ENCODE measurements at places on chromosomes 2 and 18. TPM values are rescaled to one million over a fixed set of nuclear protein-coding genes. Genes with fewer than 3 reads are reported as not detected.

DNA sequence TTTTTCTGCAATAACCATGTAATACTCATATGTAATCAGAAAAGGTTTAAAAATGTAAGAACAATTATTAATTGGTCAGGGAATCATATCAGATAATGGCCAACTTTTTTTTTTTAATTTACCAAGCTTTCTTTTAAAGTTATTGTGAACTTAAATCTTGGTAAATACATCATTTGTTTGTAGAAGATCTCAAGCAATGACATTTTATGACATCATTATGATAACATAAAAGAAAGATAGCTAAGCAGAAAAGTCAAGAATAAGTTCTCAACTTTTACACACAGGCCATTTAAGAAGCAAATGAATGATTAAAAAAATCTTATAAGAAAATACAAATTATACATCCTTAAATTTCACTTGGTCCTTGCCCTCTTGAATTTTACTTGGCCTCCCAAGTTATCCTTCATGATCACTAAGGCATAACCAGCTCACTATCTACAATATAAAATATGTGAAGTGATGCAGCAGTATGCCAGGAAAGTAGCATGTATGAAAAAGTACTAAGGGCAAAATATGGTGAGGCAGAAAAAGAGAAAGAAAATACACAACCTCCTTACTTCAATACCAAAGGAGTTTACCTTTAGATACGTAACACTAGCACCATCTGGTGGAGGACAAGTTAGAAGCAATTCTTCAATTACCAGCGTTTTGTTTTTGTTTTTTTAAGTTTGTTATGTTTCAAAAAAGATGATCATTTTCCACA lies 116.6 kb downstream of the SRBD1 start:
- no peak for DNase-seq

The TTN gene
- total RNA-seq, result 27.5 TPM

DNA sequence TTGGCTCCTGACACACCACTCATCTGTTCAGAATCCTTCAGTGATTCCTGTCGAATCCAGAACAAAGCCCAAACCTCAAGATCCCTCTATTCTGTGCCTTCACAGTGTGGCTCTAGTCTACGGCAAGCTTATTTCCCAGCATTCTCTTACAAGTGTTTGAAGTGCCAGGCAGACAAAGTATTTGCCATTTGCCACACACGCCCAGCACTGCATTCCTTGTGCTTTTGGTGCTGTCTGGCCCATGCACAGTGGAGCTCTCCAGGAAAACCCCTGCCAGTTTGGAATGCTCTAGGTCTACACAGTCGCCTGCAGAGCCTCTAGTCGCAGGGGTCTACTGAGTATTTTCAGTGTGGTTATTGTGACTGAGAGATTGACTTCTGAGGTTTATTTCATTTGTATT lies 258.6 kb upstream of the RAB12 start:
- no peak for DNase-seq

DNA sequence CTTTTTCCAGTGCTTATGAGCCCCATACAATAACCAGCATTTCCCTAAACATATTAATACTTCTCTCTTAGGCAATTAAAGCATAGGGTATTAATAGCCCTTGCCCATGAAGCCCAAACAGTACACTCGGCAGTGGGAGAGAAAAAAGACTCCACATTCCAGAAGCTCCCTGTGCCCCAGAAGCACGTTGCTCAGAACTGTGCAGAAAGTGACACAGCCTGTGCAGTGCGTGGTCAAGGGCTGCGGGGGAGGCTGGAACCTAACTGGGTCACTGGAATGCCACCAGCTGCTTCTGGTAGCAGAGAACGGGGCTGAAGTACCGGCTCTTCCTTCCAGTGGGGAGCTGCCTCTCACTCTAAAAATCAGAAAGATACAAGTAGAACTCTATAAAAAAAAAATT lies 32.7 kb downstream of the EIPR1 start:
- DNase-seq, result no peak

DNA sequence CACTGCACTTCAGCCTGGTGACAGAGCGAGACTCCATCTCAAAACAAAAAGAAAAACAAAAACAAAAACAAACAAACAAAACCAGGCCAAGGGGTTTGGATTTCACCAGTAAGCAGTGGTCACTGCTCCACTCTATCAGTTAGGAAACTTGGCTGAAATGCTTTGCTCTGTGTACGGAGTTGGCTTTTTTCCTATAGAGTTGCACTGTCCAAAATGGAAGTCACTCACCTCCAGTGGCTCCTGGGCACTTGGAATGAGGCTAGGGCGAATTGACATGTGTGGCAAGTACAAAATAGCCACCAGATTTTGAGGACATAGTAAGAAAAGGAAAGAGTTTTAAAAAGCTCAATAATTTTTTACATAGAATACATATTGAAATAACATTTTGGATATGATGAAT lies 228.7 kb downstream of the LOXHD1 start:
- no peak for DNase-seq

The SUMO1 gene
- total RNA-seq, result 72.1 TPM

The AKAIN1 gene
- total RNA-seq, result not detected

GRCh38 chr18:8303151-8303755 lies 306.0 kb upstream of the RAB12 start:
- no peak for DNase-seq

- DNase-seq, result no peak
Observed at GRCh38 chr2:221895366-221896121, 323.4 kb upstream of the EPHA4 start.

The IL36RN gene
- total RNA-seq, result not detected

The PJVK gene
- 4.2 TPM for total RNA-seq

The SULT1C2 gene
- total RNA-seq, result not detected

DNA sequence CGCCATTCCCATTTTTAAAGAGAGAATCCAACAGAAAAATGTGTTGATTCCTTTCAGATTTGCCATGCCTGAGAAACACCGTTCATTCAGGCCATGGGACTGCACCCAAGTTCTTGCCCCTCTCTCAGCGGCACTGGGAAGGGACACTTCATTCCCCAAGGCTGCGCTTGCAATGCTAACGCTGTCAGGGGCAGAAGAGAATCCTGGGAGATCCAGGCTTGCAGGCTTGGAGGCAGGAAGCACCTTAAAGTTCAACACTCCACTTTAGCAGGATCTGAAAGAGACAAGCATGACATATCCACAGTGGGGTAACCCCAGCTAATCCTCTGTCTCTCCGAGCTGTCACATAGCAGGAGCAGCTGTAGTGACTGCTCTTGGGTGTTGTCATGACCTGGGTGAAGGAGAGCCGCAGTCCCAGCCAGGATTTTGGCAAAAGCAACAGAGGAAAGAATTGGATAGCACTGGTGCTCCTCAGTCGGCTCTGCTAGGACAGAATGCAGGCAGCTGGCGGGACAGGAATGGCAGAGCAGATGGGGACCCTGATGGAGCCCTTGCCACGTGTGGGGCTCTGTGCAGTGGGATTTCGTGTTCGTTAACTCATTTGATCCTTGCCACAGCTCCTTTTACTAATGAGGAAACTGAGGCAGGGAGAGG lies 22.0 kb upstream of the ODC1 start:
- no peak for DNase-seq

GRCh38 chr2:86283411-86284030 lies 53.9 kb downstream of the REEP1 start:
- DNase-seq, result no peak

DNA sequence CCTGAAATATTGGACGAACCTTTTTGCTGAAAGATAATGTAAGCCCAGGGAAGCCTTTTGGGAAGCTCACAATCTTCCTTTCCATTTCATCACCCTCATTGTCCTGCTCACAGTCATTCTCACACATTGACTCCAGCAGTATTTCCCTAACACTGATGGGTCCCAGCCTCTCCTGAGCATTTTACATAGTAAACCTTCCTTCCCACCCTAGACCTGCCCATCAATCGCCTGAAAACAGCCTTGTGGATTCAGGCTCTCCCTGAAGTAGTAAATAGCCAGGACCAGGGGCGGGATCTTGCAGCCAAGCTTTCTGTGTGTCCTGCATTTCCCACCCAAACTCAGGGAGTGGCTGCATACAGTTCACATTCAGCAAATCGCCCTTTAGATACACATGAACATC lies 149.9 kb downstream of the CYRIA start:
- DNase-seq, result no peak

The UGT1A10 gene
- not detected for total RNA-seq

DNA sequence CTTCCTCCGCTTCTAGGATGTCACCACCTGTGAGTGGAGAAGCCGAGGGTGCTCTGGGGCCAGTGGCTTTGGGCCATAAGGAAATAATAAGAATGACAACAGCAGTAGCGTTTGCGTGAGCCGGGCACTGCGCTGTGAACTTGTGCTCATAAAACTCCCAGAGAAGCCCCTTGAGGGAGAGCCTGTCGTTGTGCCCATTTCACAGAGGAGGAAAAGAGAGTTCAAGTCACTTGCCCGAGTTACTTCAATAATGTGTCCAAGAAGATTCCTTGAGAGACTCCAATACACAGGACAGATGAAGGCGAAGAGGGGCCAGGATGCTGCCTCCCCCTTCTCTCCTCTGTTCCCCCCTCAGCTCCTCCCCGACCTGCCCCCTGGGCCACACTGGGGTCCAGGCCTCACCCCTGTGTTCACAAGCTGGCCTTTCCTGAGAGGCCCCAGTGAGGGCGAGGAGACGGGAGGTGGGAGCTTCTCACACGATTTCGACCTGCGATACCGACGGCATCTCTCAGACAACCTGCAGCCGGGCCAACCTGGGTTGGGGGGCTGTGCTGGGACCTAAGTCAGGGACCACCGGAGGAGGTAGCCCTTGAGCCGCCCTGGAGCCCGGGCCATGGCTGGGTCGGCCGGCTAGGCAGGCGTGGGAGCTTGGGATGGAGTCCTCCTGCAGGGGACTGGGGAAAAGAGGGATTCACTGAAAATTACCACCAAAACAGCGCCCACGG lies 53.5 kb upstream of the UBE2F start:
- no peak for DNase-seq

DNA sequence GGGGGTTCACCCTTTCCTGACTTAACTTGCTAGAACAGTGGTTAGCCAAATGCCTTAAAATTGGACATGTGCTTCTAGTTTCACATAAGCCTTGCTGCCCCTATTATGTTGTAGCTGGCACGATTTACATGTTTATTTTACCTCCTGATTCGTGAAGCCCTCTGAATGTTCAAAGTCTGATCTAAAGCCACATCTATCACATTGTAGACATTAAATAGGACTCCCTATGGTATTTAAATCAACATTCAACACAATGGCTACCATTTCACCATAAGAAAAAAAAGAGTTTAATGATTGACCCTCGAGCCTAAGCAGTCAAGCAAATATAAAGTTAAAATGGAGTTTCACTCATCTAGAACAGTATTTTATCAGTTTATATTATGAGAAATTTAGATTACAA lies 151.5 kb downstream of the GULP1 start:
- DNase-seq, result no peak

The CEBPZ gene
- 92.3 TPM for total RNA-seq

The TMEM37 gene
- total RNA-seq, result not detected

The IMMT gene
- 40.8 TPM for total RNA-seq

The FTCDNL1 gene
- total RNA-seq, result 1.3 TPM

Data from CD4-positive, alpha-beta T cell (primary cell).